ENCODE measurements at places on chromosomes 7 and 10.

GRCh38 chr7:108037140-108037539 lies 34.2 kb upstream of the LAMB1 start:
- DNase-seq: no peak

GRCh38 chr7:17421941-17422340 lies 123.5 kb downstream of the AHR start:
- no peak for DNase-seq

- DNase-seq: no peak
Observed at GRCh38 chr10:108902619-108903285, 1020.6 kb downstream of the XPNPEP1 start.

- DNase-seq: no peak
Observed at GRCh38 chr10:43236176-43236850, 30.6 kb downstream of the RASGEF1A start.

- DNase-seq: no peak
Observed at GRCh38 chr7:45193828-45194227, 36.2 kb downstream of the RAMP3 start.

DNA sequence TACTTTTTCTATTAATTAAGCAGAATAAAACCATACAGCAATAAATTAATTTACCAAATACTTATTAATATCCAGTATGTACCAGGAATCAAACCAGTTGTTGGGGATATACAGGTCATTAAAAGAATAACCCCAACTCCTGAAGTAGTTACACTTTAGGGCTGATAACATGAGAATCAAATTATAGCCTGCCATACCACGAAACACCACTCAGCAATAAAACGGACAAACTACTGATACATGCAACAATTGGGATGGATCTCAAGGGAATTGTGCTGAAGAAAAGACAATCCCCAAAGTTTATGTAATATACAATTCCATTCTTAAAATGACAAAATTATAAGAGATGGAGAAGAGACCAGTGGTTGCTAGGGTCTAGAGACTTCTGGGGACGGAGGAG lies 22.7 kb downstream of the MCMBP start:
- DNase-seq: no peak

DNA sequence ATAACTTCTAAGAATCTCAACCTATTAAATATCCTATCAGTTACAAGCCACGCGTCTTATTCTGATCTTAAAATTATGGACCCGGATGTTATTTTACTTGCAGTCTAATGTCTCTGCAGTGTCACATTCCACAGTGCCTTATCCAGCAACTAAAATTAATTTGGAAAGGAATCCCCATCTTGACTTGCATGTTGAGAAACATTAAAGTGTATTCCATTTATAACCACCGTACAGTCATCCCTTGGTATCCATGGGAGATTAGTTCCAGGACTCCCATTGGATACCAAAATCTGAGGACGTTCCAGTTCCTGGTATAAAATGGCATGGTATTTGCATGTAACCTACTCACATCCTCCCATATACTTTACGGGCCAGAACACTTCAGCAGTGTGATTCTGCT lies 194.7 kb downstream of the ARHGAP21 start:
- no peak for DNase-seq

DNA sequence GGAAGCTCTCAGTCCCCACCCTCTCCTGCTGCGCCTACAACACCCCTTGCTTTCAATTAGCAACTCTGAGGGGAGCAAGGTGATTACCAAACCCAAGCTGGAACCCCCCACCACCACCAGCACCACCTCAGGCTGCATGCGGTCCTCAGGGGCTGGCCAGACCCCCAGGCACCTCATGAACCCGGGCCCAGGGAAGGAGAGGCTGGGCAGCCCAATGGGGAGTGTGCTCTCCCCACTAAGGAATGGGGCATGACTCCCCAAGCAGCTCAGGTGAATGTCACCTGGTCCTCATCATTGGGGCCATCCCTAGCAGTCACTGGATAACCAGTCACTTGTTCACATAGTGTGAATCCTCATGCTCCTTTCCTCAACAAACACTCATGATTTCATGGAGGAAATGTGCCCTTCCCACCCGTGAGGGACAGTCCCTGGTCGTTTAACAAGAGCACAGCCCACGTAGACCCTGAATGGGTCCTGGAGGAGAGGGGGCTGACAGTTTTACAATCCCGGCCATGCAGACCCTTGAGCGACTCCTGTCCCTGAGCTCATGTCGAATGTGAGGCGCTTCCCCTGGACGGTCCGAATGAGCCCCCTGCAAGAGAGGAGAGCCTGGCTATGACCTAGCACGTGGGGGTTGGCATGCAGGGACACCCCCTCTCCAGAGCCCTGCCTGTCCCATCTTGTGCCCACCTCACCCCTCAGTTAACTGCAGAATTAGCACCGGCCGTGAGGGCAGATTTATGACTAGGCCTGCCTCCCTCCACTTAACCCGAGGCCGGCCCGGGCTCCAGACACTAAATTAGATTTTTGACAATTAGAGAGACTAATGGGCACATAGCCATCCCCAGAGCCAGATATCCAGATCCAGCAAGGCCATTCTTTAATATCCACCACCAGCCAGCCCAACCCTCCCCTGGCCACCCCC lies 29.1 kb downstream of the POLL start:
- no peak for DNase-seq

DNA sequence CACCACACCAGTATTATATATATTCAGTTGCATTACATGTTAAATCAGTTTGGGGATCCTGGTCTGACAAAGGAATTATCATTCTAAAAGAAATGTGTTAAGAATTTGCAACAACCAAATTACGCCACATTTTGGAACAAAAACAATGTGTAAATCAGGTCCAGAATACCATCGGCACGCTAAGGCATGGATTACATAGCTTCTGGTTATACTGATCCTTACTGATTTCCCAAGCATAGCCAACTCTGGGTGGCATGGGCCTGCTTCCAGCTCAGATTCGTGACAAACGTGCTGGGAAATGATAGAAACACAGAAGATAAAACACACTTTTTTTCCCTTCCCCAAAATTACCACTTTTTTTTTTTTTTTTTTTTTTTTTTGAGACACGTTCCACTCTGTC lies 660.0 kb downstream of the SORCS1 start:
- no peak for DNase-seq

DNA sequence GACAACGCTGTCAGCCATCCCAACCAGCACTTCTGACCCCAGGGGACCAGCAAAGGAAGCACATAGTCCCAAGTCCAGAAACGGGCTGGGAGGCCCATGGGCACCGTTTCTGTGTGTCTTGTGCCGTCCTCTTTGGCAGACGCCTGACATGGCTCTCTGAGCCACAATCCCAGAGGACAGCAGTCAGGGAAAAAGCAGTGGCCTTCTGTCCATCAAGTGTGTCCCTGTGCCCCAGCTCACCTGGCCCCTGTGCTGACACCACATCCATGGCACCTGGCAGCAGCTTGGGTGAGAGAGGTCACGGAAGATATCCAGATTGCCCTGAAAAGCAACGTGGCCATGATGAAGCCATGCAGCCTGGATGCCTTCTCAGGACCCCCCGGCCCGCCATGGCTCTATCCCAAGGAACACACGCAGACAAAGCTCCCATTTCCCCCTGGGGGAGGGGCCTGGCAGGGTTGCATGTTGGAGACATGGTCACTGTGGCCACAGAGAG lies 38.1 kb upstream of the ANTXRL start:
- no peak for DNase-seq

DNA sequence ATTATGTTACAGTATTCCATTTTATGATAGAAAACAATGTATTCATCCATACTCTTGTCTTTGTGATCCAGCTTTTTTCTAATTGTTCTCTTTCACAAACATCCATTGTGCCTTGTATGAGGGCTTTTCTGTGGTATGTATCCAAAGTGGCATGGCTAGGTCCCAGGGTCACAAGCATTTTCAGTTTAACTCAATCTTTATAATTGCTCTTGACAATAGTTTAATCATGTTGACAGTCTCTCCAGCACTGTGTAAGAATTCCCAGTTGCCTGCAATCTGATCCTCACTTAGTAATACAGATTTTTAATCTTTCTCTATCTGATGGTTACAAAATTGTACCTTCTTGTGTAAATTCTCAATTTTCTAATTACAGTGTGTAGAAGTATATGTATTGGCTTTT lies 533.4 kb downstream of the NEBL start:
- DNase-seq: no peak

- DNase-seq: no peak
Observed at GRCh38 chr7:79060498-79060897, 393.0 kb downstream of the MAGI2 start.

DNA sequence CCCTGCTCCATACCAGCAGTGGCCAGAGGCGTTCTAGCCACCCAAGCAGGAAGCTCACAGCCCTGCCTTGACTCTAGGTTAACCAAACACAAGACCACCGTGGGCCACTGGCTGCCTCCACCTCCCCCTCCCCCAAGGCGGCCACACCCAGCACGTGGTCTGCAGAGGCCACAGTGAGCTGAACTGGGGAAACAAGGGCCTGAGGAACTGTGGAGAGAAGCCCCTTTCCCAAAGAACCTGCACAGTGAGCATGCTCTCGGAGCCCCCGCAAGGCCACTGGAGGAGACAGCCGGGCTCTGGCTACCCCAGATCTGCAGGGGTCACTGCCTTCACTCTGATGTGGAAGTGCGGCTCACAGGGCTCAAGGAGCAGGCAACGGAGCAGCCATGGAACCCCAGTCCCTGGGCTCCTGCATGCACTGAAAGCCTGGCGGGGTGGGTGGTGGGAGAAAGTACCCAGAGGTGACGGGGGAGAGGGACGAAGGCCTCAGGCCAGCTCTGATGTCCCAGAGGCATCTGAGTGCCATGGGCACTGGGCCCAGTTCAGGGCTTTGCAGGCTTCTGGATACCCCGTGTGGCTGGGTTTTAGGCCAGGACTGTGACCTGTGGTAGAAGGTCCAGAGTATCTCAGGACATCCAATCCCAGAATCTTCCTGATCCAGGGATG lies 189.2 kb downstream of the EBF3 start:
- DNase-seq: no peak

- DNase-seq: no peak
Observed at GRCh38 chr7:115116773-115117715, 195.2 kb downstream of the MDFIC start.

- no peak for DNase-seq
Observed at GRCh38 chr10:52701647-52702046, 70.9 kb downstream of the MBL2 start.

DNA sequence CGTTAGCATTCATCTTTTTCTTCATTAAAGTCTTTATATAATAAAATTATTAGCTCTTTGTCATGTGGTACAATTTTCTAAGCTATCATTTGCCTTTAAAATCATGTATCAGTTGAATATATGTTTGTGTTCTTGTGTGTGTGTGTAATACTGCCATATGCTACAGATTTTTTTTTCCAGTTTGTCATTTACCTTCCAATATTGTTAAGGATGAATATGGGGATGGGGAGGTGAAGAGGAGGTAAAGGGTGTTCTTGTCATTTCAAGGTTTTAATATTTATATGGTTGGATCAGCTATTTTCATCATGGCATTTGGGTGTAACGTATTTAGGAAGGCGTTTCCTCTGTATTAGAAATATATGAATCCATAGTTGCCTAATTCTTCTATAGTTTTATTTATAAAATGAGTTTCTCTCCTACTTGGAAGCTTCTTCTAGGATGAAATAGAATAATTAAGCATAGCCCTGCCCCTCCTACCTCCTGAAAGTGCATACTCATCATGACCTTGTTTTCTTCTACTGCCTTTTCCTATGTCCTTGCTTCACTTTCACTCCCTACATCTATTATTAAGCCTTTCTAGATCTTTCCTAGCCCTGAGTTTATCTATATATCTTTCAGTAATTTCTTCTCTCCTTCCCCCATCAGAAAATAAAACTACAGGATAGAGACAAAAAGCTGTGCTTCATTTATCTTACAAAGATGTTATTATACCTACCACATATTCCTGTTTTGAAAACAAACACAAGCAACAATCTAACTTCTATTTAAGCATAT lies 25.1 kb downstream of the RAB18 start:
- DNase-seq: no peak

GRCh38 chr7:100516135-100516812 lies 22.7 kb upstream of the AGFG2 start:
- DNase-seq: no peak

DNA sequence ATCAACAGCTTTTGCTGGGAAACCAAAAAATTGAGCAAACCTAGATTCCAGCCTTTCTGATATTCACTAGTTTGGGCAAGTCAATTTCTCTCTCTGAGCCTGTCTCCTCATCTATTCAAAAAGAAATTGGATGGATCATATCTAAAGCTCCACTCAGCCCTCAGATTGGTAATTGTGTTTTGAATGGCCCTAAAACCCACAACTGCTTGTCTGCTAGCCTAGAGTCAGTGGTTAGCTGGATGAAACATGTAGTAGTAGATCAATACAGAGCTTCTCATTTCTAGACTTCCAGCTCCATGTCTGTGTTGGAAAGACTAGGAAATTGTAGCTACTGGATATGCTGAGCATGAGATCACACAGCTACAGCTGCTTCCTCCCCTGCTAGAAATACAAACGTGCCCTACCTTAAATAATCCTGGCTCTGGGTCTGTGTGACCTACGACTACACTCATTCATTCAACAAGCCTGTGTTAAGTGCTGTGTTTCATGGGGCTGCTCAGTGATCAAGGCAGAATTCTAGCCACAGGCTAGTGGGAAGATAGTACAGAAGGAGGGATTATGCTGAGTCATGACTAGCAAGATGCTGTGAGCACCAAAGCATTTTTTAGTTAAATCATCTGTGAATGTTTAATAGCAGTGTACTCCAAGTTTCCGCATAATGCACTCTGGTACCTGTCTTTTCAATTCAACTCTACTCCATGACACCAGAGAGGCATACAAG lies 15.7 kb downstream of the DNTT start:
- no peak for DNase-seq

DNA sequence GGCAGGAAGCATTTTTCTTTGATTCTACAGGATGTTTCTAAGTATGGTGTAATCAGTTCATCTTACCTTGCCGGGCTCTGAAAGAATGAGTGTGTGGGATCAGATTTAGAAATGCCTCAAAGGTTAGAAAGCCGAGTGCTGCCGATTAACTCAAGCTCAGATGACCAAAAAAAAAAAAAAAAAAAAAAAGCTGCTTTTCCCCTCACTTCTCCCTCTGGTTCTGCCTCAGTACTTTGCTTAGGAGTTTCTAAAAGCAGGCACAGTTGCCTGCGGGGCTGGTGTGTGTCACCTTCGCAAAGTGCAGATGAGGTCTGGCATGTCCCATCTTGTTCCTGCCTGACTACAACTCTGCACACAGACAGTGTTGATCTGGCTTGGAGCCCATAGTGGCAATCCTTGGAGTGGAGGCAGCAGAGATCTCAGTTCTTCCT lies 47.0 kb downstream of the KIAA1217 start:
- DNase-seq: no peak

- no peak for DNase-seq
Observed at GRCh38 chr7:80014511-80014910, 120.1 kb upstream of the GNAI1 start.
